ENCODE measurements at places on chromosomes 4 and X.
A peak's percentile ranks its signal among the peaks of the same experiment; 100 is the strongest.

DNA sequence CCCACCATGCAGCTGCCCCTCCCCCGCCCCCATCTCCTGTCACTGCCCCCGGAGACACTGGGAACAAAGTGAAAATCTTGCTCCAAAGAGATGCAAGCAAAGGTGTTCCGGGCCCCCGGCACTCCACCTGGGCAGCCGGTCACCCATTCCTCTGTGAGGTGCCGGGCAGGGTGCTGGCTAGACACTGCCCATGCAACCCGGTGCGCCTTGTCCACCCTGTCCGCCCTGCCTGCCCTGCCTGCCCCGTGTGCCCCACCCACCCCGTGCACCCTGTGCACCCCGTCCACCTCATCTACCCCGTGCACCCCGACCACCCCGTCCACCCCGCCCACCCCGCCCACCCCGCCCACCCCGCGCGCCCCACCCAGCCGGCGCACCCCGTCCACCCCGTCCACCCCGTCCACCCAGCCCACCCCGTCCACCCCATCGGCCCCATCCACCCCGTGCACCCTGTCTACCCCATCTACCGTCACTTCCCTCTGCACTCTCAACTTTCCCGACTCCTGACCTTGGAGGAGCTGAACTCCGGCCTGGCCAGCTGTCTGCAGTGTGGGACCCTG is 31.9 kb upstream of the FGFR3 start:
- no peak for DNase-seq

GRCh38 chrX:69289046-69289792 is 124.0 kb upstream of the PJA1 start:
- no peak for DNase-seq

- no peak for DNase-seq
Measured at GRCh38 chr4:142607976-142608375, 238.1 kb downstream of the INPP4B start.

DNA sequence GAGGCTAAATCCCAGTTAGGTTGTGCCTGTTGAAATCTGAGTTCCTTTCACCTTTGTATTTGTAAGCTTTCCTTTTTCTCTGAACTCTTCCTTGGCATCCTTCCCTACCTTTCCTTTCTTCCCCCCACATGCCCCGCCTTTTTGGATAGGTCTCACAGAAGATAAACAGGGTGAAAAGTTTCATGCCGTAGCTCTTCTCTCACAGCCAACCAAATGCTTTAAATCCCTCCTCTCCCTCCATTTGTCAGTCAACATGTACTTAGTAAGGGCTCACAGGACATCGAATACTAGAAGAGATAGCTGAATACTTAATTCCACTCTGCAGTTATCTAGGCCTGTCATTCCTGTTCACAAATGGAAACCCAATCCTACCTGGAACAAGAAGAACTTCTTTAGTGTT is 107.1 kb upstream of the BMPR1B start:
- DNase-seq: no peak

GRCh38 chr4:147194114-147194513 is 248.4 kb upstream of the TTC29 start:
- no peak for DNase-seq

- no peak for DNase-seq
Measured at GRCh38 chr4:129972257-129972656, 876.3 kb downstream of the C4orf33 start.

GRCh38 chr4:3417448-3417847 is 24.3 kb upstream of the HGFAC start:
- no peak for DNase-seq

- DNase-seq: no peak
Measured at GRCh38 chr4:3832536-3833220, 66.5 kb downstream of the ADRA2C start.

- no peak for DNase-seq
Measured at GRCh38 chr4:16991450-16991849, 93.0 kb upstream of the LDB2 start.

GRCh38 chr4:67700738-67701516 is at the start of gene UBA6:
Gene UBA6 (minus strand): TSS chr4:67701155. CDS start chr4:67701119, 36 bp downstream.
- DNase-seq: peak; percentile 93

- no peak for DNase-seq
Measured at GRCh38 chrX:108312011-108312410, 126.2 kb downstream of the COL4A6 start.

DNA sequence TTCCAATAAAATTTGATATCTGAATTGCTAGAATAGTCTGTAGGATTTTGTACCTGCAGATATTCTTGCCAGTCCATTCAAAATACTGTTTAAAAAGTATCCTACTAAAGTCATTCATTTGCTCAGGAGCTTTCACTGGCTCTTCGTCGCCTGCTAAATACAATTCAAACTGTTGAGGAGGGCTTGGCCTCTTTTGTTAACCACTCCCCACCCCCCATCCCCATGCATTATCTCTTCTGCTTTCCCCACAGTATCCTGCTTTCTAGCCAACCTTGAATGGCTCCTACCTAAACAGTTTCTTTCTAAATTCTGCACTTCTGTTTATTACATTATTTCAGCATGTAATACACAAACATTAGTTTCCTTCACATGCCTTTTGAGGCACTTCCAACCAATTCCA is 230.8 kb downstream of the CPE start:
- no peak for DNase-seq

GRCh38 chr4:32684160-32684559 is 1964.0 kb downstream of the PCDH7 start:
- DNase-seq: no peak

GRCh38 chr4:58761563-58761962 is 1651.4 kb upstream of the IGFBP7 start:
- DNase-seq: no peak

DNA sequence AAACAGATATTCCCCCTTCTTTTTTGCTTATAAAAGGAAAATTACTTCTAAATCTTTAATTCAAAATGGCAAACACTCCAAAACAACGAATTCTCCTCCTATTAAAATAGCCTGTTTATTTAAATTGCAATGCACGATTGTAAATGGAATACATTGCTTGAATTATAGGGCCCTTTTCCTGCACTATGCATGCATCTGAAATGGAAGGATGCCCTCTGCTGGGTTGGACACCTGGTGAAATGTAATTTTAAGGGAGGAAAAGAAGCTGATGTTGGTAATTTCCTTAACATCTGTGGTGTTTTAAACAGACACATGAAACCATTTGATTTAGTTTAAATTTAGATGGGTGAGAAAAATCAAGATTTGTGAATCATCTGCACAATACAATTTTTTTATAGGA is 72.8 kb downstream of the GRXCR1 start:
- no peak for DNase-seq

- no peak for DNase-seq
Measured at GRCh38 chrX:114152130-114152529, 431.8 kb upstream of the HTR2C start.

DNA sequence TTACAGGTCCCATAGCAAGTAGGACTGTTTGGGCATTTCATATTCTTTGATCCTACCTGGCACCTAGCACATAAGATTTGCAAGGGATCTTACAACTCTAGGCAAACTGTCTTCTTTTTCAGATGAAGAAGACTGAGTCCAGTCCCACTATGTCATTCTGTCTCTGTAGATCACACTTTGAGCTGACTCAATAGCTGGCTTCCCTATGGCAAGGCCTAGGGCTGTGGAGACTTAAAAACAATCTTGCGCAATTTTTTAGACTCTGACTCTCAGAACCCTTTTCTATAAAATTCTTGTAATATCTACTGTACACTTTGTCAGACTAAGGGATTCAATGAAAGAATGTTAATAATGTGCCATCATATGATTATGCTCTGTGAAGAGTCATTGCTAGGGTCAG is 26.7 kb downstream of the OTC start:
- DNase-seq: no peak

DNA sequence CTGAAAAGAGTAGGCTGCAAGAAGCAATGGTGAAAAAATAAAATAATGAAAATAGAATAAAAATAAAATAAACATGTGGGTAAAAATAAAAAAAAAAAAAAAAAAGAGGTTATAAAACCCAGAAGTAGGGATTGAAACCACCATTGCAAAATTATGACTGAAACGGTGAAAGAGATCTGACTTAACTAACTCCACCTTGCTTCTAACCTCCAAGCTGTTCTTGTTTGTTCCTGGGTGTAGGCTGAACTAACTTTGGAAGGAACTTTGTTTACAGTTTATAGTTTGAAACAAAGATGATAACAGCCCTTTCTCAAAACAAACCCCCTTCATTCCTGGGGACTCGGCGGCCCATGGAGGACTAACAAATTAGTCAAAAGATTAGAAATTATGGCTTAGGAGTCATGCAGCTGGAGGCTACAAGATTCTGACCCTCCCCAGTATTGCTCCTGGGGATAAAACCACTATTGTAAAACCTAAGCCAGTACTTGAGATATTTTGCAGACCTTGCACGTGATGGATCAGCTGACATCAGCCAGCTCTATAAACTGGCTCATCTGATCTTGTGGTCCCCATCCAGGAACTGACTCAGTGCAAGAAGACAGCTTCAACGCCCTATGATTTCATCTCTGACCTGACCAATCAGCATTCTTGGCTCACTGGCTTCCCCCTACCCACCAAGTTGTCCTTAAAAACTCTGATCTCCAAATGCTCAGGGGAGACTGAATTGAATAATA is 30.4 kb downstream of the DDX60L start:
- no peak for DNase-seq

- no peak for DNase-seq
Measured at GRCh38 chrX:111348429-111348828, 63.6 kb downstream of the DCX start.

- DNase-seq: no peak
Measured at GRCh38 chr4:64417974-64418373, 8.7 kb upstream of the TECRL start.

DNA sequence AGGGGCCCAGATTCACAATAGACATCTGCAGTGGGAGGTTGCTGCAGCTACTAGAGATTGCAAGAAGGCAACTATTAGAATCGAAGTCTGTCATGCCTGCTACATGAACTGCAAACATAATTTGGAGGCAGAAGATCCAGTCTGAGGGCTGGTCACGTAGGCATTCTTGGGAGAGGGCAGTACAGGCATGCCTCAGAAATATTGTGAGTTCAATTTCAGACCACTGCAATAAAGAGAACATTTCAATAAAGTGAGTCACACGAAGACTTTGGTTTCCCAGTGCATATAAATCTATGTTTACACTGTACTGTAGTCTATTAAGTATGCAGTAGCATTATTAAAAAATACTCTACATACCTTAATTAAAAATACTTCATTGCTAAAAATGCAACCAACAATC is 585.8 kb upstream of the FAT1 start:
- DNase-seq: no peak

- DNase-seq: no peak
Measured at GRCh38 chr4:157143369-157143768, 67.4 kb downstream of the GLRB start.

All from hematopoietic multipotent progenitor cell treated with erythropoietin and hydrocortisone succinate and interleukin-3 and kit ligand, for 17 days (in vitro differentiated cells).